ENCODE measurements at places on chromosomes 2 and 18.

- DNase-seq = no peak
Observed at GRCh38 chr2:168740788-168741187, 61.6 kb upstream of the NOSTRIN start.

DNA sequence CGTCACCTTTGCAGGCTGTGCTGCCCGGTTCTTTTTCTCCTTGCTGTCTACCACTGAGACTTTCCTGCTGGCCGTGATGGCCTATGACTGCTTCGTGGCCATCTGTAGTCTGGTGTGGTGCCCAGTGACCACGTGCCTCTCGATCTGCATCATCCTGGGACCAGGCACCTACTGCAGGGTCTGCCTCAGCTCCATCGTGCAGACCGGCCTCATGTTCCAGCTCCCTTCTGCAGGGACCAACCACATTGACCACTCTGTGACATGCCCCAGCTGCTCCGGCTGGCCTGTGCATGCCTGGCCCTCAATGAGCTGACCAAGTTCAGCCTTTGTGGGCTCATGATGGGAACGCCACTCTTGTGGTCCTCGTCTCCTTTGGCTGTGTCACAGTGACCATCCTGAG lies 26.7 kb downstream of the COPS9 start:
- DNase-seq = no peak

- peak; percentile 14 for DNase-seq
Observed at GRCh38 chr2:174334278-174334715, 457 bp upstream of the SP9 start.

- DNase-seq = no peak
Observed at GRCh38 chr2:9690716-9691498, 60.1 kb upstream of the YWHAQ start.

DNA sequence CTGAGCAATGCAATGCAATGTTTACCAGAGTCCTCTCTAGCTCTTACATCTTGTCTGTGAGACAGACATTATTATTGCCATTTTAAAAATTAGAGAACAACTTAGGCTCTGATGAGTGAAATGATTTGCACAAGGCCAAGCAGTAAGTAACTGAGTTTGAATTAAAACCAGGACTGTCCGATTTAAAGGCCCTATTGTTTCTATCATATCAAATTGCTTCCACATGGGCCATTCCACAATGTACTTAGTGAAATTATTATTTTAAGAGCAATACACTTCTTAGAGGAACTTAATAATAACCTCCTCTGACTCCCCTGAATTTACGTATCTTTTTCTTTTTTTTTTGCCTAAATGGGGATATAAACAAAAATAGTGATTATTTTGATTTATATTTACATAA lies 64.6 kb downstream of the PLCL1 start:
- DNase-seq = no peak

DNA sequence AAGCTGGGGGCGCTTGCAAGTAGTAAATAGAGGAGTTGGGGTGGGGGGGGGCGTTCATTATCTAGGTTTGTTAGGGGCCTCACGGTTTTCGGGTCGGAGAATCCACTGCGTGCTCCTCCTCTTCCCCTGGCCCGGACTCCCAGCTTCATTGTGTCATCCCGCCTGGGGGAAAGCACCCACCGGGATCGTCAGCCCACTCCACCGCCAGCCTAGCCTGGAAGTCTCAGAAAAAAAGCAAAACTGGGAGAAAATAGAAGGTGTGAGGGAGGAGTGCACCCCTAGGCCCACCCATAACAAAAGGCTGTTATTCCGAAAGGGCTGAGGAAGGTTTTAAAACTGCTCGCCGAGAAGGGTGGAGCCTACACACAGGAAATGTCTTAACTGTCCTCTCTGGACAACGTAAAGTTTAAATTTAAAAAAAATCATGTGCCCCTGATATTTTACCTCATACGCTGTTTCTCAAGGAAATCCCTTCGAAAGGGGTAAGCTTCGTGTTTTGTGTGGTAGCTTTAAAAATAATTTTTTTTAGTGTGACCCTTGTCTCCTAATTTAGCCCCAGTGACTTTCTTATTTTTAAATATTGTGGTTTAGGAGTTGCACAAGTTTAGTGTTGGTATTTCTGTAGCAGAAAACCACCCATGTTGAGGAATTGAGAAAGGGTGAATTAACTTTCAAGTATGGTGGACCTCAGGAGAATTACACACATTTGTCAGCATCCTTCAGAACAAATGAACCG lies 104.2 kb downstream of the SPTBN1 start:
- DNase-seq = peak; percentile 69

- DNase-seq = no peak
Observed at GRCh38 chr2:109312902-109313301, 183.9 kb downstream of the SH3RF3 start.

DNA sequence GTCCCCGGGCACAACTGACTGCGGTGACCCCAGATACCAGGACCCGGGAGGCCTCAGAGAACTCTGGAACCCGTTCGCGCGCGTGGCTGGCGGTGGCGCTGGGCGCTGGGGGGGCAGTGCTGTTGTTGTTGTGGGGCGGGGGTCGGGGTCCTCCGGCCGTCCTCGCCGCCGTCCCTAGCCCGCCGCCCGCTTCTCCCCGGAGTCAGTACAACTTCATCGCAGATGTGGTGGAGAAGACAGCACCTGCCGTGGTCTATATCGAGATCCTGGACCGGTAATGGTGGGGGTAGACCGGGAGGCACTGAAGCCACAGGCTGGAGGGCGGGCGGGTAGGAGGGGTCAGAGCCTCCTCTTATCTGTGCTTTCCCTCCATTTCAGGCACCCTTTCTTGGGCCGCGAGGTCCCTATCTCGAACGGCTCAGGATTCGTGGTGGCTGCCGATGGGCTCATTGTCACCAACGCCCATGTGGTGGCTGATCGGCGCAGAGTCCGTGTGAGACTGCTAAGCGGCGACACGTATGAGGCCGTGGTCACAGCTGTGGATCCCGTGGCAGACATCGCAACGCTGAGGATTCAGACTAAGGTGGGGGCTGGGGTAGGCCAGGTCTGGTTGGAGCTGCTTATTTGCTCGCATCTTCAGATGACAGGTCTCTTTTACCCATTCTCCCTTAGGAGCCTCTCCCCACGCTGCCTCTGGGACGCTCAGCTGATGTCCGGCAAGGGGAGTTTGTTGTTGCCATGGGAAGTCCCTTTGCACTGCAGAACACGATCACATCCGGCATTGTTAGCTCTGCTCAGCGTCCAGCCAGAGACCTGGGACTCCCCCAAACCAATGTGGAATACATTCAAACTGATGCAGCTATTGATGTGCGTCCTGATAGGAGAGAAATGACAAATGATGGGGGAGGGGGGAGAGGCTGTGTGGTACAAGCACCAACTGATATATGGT lies 780 bp downstream of the HTRA2 start:
- peak; percentile 77 for DNase-seq

- DNase-seq = no peak
Observed at GRCh38 chr2:64972876-64973275, 16.3 kb upstream of the SLC1A4 start.

DNA sequence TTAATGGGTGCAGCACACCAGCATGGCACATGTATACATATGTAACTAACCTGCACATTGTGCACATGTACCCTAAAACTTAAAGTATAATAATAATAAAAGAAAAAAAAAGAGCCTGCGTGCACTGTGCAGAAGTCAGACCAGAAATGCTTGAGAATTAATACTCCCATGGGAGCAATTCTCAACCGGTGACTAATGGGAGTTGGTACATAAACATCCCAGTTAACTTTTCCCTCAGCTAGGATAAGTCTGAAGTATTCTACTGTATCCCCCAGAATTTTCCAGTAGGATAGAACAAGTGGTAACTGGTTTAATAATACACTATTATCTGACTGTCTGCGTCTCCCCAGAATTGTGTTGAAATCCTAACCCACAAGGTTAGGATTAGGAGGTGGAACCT lies 113.6 kb upstream of the COL5A2 start:
- no peak for DNase-seq

DNA sequence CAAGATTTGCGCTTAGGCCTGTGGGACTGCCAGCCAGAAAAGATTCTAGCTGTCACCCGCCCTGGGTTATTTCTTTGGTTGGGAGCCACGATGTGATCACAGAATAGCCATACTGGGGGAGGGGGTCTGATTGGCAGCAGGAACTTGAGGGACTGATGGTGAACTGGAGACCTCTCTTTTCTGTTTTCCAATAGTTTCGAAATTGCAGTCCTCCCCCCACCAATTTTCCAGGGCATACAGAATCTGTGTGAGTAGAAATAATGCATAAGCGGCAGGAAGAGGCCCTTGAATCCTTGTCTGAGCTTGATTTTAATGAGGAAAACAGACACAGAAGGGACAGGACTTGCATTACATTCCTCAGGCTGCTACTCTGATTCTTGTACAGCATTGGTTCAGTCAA lies 2.2 kb upstream of the POLR2D start:
- DNase-seq = no peak

- DNase-seq = no peak
Observed at GRCh38 chr2:216465579-216466195, 33.0 kb upstream of the RPL37A start.

DNA sequence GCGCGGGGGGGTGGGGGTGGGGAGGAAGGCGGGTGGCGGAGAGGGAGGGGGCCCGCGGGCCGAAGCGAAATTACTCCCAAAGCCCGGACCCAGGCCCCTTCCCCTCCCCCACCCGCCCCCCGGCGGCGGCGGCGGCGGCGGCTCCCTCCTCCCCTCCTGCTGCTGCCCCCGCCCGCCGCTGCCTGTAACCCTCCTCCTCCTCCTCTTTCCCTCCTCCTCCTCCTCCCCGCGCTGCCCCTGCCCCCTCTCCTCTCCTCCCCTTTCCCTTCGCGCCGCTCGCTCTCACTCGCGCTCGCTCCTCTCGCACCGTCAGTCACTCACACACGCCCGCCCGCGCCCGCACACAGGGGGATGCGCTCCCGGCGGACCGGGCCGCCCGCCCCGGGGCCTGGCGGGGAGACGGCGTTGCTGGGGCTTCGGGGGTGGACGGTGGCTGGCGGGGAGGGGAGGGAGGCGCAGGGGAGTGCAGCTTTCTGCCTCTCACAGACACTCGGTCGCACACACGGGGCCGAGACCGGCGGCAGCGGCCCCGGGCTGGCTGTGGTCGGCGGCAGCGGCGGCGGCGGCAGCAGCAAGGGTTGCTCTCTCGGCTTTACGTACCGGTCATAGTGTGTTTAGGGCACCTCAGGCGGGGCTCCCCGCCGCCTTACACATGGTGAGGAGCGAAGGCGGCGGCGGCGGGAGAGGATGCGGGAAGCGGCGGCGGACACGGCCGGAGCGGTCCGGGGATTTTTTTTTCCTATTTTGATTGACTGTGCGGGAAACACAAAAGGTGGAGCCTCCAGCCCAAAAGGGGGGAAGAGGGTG lies 405 bp downstream of the SP3 start:
- peak; percentile 84 for DNase-seq

DNA sequence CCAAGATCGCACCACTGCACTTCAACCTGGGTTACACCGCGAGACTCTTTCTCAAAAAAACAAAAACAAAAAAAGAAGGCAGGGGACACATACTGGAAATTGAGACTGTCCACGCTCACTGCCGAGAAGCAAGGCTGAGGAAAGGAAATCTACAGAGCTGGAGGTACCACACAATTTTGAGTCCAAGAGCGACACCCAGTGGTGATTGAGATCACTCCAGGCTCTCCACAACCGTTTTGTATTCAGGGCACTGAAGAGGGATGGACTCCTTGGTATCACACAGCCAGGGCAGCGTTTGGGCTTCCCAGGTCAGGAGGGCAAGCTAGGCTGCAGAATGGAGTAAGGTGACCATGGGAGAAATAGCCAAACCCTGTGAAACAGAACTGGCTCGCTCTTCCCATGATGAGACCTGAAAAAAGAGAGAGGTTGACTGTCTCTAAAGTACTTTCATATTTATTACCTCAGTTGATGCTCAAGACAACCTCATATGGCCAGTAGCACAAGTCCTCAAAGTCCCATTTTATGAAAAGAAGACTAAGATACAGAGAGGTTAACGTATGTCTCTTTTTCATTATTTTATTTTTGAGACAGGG lies 74.5 kb upstream of the YPEL5 start:
- DNase-seq = peak; percentile 30

GRCh38 chr18:2515908-2516625 lies 55.2 kb downstream of the METTL4 start:
- DNase-seq = no peak

- DNase-seq = no peak
Observed at GRCh38 chr2:225824748-225825449, 425.4 kb downstream of the NYAP2 start.

DNA sequence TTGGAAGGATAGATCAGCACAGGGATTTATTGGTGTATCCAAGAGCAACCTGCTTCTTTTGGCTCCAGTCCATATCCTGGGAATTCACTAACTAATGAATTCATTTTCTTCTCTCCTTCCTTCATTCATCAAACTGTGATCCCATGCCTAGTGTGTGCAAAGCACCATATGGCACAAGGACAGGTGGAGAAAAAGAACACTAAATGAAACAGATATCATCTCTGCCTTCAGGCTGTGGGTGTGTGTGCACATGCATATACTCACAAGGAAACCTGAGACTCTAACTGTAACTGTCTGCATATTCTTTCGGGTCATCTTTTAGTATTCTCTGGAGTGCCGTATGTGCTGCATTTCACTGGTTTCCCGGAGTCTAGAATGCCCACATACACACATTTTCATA lies 20.2 kb downstream of the TNP1 start:
- DNase-seq = no peak

- no peak for DNase-seq
Observed at GRCh38 chr18:58787536-58788149, 77.0 kb upstream of the ZNF532 start.

- no peak for DNase-seq
Observed at GRCh38 chr2:9533663-9534062, 22.0 kb downstream of the ADAM17 start.

DNA sequence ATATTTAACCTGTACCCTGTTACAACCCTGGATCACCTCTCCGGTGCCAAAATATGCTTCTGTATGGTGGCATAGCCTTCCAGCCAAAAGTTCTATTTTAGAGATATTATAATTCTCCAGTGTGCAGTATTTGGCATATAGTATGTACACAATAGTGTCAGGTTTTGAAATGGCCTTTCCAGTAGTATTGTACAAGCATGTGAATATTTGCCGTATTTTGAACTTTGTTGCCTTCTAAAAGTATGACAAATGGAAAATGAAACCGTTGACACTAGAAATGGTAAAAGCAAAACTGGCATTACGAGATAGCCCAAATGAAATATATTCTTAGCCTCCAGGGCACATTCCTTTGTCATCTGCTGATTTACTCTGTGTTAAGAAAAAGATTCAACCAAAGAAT lies 431.2 kb downstream of the LRP1B start:
- no peak for DNase-seq

DNA sequence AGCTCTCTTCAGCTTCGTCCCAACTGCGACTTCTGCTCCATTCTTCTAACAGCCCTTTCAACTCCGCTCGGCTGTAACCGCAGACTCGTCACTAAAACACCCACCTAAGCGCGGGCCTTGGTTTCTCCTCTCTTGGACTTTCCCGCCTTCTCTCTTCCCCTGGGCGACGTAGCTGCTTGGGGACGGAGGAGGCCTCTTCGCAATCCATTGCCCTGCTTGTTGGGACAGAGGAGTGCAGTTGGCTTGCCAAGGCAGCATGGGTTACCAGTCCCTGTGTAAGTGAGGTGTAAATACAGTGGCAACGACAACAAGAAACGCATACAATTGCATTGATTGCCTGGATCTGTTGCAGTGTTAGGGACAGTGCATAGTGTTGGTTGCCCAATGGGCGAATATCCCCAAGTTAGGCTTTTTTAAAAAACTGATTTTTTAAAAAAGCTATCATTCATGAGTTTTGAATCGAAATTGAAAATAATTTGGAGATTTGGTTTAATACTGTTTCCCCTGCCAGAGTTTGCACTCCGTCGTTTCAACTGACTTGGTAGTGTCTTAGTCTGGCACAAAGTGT lies 484 bp upstream of the DARS1 start:
- no peak for DNase-seq

GRCh38 chr18:56096861-56097260 lies 508.9 kb upstream of the TCF4 start:
- no peak for DNase-seq

GRCh38 chr2:133787207-133787606 lies 218.9 kb upstream of the NCKAP5 start:
- DNase-seq = no peak

Data from GM06990 (cell line).